ENCODE measurements at places on chromosomes 1 and 21.
A peak's percentile ranks its signal among the peaks of the same experiment; 100 is the strongest.

- DNase-seq, result no peak
These were observed 37.5 kb downstream of the IGSF21 start for GRCh38 chr1:18144916-18145647.

DNA sequence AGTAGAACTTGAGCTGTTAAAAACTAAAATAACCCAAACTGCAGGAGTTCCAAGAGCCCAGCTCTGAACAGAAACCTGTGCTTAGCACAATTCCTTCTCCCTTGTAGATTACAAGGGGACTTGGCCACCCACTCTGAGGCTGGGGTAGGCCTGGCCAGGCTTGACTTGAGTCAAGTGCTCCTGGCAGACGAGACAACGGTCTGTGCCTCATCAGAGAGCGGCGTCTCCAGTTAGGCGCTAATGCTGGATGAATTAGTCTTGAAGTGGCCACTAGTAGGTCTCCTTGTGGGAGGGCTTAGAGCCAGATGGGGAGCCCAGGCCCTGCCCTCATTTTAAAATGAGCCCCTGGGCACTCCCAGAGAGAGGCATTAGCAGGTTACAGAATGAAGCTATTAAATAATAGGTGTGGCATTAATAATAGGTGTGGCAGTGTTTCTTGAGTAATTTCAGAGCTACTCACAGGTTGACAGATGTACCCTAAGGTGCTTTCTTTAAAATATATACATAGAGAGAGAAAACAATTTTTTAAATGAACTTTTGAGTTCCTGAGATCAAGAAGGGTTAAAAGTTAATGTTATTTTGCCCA is 1.1 kb downstream of the EEIG2 start:
- peak; percentile 45 for DNase-seq

GRCh38 chr1:247357781-247358211 is 26.1 kb upstream of the ZNF496 start:
- DNase-seq, result no peak

DNA sequence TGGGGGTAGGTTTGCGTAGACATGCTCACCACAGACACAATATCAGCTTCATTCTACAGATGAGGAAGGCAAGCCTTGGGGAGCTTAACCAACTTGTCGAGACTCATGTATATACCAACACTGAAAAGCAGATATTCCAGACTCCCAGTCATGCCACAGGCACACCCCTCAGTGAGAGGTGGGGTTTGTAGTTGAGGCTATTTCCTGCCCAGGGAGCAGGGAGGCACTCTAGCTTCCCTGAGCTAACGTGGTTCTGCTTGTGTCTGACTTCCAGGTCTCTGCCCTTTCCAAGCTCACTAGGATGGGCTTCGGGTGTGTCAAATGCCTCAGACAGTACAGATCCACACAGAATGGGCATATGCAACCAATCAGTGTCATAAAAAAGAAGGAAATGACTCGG is 122.3 kb upstream of the RUNX1 start:
- no peak for DNase-seq

DNA sequence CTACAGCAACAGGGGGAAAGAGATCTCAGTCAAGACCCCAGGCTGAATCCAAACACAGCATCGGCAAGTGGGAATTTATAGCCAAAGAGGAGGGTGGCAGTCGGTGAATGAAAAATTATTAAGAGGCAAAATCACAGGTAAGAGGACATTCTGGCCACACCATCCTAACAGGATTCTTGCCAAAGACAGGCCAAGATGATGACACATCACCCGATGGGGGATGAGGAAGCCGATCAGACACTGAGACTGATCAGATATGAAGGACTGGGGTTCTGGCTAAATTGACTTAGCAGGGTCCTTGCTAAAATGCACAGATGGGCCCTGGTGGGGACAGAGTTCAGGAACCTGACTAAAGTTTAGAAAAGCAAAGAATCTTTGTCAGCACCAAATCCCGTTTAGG is 402.2 kb downstream of the SMYD3 start:
- DNase-seq, result no peak

- peak; percentile 96 for DNase-seq
These were observed 20.7 kb upstream of the MFSD2A start for GRCh38 chr1:39933956-39934941.

DNA sequence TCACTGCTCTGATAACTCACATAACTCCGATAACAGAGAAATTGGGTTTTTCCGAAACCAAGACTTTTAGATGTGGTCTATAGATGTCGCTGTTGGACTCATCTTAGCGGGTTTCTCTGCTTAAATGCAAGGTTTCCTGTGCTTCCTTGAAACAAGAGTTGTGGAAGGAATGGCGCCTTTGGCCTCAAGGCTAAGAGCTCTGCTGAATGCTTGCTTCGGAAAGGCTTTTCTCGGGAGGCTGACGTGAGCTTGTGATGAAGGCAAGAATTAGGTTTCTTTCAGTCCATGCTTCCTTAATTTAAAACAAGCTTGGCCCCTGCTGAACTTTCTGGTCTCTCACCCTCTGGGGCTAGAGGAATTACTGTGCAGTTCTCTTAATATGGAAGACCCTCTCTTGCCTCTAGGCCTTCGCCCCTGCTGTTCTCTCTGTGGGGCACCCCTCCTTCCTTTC is 113.5 kb downstream of the MAP3K21 start:
- no peak for DNase-seq

DNA sequence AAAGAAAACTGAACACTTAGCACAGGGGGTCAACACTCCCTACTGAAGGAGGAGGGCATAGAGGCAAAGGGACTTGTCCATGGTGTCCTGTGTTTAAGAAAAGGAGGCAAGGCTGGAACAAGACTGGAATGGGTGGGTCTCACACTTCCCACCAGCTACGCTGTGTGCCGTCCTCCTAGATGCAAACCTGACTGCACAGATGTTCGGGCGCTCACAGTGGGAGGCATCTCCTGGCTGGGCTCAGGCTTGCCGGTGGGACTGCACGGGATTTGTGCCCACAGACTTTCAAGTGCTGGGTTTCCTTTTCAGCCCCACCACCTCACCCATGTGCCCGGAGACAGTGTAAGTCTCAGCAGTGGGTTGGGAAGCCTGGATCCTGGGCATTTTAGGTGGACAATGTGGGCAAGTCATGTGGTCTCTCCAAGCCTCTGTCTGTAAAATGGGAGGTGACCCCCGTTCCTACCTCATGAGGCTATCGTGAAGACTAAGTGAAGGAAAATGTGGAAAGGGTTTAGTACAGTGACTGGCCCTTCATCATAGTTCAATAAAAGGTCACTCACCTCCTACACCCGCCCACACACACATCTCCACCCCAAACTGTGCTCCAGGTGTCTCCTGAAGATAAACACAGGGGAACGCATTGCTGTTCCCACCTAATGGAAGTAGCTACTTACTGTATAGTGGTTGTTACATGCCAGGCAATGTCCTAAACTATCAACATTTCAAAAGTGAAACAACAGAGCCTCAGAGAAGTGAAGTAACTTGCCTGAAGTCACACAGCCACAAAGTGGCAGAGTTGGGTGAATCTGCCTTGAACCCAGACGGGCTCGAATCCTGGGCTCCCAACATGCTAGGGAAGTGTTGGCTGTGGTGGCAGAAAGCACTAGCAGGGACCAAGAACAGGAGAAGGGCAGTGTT is 36.0 kb downstream of the ATP1A1 start:
- DNase-seq, result no peak

GRCh38 chr1:48224791-48225190 is 2.3 kb downstream of the SLC5A9 start:
- no peak for DNase-seq

DNA sequence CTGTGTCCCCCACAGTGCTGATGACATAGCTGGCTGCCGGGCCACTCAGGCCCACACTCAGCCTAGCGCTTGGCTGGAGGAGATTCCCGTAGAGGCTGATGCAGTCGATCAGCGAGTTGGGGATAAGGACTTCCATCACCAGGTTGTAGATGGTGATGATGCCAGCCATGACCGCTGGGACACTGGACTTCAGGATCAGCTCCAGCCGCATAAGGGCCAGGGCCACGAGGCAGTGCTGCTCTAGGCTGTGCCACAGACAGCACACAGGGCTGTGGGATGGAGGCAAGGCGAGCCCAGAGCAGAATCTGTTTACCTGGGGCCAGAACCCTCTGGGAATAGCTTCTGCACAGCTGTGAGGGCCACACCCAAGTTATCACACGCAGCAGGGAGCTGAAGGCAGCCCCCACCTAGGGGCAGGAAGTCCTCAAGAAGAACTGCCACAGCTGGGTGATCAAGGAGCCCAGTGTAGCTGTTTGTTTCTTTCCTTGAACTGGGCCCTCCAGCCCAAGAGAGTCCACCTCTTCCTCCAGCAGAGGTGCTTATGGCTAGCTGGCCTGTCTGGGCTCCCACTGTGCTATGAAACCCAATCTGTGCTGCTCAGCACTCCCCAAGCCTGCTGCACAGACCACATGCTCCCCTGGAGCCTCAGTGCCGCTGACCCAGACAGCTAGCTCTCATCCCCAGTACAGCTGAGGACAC is 6.2 kb downstream of the SLC2A1 start:
- DNase-seq, result no peak

DNA sequence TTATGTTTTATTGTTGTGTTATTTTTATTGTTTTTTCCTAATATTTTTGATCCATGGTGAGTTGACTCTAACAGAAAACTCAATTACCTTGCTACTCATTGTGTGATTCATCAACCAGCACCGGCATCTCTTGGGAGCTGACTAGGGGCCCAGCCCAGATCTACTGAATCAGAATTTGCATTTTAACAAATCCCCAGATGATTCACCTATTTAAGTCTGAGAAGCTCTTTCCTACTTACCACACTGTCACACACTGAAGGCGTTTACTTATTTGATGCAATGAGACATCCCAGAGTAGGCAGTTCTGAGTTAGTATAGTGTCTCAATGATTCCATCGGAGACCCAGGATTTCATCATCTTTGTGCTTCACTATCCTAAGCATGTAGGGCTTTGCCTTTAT is 416.6 kb downstream of the RWDD3 start:
- DNase-seq, result no peak

DNA sequence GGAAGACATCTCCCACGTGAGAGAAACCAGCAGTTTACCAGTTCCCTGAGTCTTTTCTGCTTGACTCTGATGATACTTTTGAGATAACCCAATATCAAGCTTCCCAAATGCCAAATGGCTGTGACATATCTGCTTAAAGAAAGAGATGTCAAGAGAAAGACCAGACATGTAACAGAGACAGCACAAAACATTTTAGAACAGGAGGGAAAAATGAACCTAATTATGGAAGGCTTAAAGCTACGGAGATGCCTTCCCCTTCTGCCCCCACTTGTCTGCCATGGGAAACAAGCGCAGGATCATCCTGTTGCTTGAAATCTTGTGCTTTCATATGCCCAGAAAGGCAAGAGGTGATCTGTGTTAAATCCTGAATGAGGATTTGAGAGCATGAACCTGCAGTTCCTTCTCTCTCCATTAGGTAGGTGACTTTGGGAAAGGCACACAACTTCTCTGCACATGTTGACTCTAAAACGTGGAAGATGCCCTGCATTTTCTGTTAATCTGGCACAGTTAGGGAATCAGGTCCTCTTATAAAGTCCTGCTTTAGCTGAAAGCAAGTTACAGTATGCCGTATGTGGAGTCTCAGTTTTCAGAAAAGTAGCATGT is 46.7 kb upstream of the MTR start:
- DNase-seq, result no peak

- no peak for DNase-seq
These were observed 6.5 kb downstream of the KCNN3 start for GRCh38 chr1:154863315-154864174.

GRCh38 chr1:171221665-171222591 is 26.4 kb upstream of the FMO1 start:
- no peak for DNase-seq

DNA sequence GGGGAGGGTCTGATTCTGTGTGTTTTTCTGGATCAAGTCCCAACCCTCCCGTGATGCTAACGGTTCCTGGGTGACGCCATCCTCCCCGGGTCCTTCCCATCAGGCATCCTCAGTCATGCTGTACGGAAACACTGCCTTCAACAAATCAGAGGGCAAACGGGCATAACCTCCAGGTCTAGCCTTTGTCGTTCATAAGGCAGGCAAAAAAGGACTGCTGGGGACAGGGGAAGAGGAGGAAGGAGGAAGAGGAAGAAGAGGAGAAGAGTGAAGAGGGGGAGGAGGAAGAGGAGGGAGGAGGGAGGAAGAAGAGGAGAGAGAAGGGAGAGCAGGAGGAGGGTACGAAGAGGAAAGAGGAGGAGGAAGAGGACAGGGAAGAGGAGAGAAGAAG is 84.4 kb downstream of the ITPKB start:
- DNase-seq, result no peak

GRCh38 chr1:111221633-111222291 is 5.8 kb upstream of the CHI3L2 start:
- no peak for DNase-seq

- no peak for DNase-seq
These were observed 5.2 kb upstream of the CTH start for GRCh38 chr1:70405780-70406416.

DNA sequence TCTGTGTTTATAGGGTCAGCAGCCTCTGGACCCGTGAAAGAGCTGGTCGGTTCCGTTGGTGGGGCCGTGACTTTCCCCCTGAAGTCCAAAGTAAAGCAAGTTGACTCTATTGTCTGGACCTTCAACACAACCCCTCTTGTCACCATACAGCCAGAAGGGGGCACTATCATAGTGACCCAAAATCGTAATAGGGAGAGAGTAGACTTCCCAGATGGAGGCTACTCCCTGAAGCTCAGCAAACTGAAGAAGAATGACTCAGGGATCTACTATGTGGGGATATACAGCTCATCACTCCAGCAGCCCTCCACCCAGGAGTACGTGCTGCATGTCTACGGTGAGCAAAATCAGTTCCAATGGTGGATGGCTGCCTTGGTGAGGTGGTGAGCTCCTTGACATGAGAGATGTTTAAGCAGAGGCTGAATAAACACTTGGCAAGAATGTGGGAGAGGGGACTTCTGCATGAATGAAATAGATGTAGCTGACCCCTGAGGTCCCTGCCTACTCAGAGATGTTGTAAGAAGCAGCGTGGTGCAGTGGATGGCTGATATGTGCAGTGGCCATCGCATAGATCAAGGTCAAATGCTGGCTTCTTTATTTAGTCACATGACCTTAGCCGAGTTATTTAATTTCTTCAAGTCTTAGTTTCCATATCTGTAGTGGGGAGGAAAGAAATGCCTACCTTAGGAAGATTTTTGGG is 9.3 kb downstream of the SLAMF7 start:
- DNase-seq, result no peak

- peak; percentile 85 for DNase-seq
These were observed 850 bp downstream of the SESN2 start for GRCh38 chr1:28259934-28260802.

DNA sequence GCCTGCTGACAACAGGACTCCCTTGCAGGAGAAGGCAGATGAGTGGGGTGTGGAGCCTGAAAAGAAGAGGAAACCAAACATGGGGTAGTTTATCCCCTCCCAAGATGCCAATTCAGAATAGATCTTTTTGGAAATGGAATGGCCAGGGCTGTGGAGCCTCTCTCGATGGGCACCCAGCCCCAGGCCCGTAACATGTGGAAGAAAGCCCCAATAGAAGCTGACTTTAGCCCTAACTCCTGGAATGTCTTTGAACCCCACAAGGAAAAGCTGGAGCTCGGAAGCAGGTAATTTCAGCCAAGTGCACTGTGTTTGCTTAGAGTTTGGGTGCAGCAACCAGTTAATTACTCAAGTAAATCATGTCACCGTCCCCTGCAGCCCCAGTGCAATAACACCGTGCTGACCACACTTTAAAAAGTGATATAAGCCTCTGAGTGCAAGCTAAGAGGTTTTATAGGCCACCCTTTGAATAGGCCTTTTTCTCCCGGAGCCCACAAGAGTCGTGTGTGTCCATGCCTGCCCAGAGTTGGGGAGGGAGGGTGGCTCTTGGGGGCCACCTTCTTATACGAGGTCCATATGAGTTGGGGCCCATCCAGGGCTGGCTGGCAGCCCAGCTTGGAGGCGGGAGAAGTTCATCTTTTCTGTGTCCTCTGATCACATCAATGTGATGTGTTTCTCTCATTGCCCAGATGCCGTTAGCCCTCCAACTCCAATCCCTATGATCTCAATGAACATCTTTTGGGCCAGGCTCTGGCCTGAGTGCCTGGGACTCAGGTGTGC is 153.2 kb downstream of the TRABD2B start:
- no peak for DNase-seq
